CD4-positive, alpha-beta memory T cell (primary cell): ENCODE measurements at places on chromosomes 1 and 21.

- H3K4me1 ChIP-seq: no peaks in the 10 kb centered on the region
- no peak overlapping the region for H3K27ac ChIP-seq
- H3K36me3 ChIP-seq: no peaks in the 10 kb centered on the region
- no peaks in the 10 kb centered on the region for H3K27me3 ChIP-seq
These were observed 2.0 kb downstream of the LRRC7 start for GRCh38 chr1:69569576-69570328.

- H3K4me1 ChIP-seq: peaks cover 19% of the 10 kb centered on the region
- no peak overlapping the region for H3K27ac ChIP-seq
- no peak overlapping the region for H3K4me3 ChIP-seq
- H3K27me3 ChIP-seq: peaks cover 7% of the 10 kb centered on the region
- DNase-seq: no peak
These were observed 16.6 kb downstream of the SAMD11 start for GRCh38 chr1:940107-941014.

GRCh38 chr1:212606395-212607205 lies 2.0 kb upstream of the ATF3 start:
- H3K36me3 ChIP-seq: no peaks in the 10 kb centered on the region
- DNase-seq: peak; percentile 58
- peaks cover 29% of the 10 kb centered on the region for H3K4me1 ChIP-seq
- H3K4me3 ChIP-seq: peak overlapping the region; percentile 10
- peaks cover 38% of the 10 kb centered on the region for H3K27me3 ChIP-seq

DNA sequence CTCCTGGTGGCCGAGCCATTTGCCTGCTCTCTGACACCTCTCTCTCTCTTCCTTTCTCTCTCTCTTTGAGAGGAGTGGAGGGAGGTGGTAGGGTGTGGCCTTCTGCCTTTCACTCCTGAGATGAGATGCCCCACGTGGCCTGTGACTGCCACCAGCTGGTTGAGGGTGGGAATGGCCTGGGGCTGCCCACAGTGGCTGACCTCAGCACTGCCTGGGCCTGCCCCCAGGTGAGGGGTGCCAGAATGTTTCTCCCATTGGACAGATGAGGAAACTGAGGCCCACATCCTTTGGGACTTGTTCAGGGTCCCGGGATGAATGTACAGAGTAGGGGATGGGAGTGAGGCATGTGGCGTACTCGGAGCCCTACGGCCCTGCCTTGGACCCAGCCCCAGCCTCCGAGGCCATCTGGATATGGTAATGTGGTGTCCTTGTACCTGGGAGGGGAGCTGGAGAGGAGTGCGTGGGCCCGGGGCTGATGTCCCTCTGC lies 12.7 kb upstream of the C1orf167 start:
- H3K27ac ChIP-seq: no peak overlapping the region
- no peaks in the 10 kb centered on the region for H3K27me3 ChIP-seq
- peaks cover 9% of the 10 kb centered on the region for H3K4me1 ChIP-seq
- peaks cover 11% of the 10 kb centered on the region for H3K36me3 ChIP-seq
- DNase-seq: peak; percentile 51
- H3K4me3 ChIP-seq: no peak overlapping the region

GRCh38 chr1:33456502-33456886 lies 16.0 kb upstream of the ZSCAN20 start:
- no peaks in the 10 kb centered on the region for H3K4me1 ChIP-seq
- no peak overlapping the region for H3K4me3 ChIP-seq
- H3K27ac ChIP-seq: no peak overlapping the region
- H3K27me3 ChIP-seq: no peaks in the 10 kb centered on the region
- no peak for DNase-seq
- H3K36me3 ChIP-seq: no peaks in the 10 kb centered on the region

DNA sequence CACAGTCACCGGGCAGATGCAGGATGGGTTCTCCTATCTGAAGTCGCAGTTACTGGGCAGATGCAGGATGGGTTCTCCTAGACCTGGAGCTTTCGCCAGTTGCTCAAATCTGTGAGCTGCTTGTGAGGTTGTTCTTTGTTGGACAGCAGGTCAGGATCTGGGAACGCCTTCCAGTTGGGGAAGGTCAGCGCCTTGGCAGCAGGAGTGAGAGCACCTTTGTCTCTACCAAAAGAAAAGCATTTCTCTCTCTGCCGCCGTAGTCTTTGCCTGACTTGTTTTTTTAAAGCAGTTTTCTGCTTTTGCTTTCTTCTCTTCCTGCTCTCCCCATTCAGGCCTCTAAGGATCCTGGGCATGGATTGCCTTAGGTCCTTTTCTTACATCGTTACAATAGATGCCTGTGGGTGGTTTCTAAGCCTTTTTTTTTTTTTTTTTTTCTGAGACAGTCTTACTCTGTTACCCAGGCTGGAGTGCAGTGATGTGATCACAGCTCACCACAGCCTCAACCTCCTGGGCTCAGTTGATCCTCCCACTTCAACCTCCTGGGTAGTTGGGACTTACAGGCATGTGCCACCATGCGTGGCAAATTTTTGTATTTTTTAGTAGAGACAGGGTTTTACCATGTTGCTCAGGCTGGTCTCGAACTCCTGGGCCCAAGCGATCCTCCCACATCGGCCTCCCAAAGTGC lies 15.7 kb downstream of the PEX14 start:
- H3K27me3 ChIP-seq: no peaks in the 10 kb centered on the region
- peaks cover 7% of the 10 kb centered on the region for H3K4me1 ChIP-seq
- no peak overlapping the region for H3K4me3 ChIP-seq
- no peak for DNase-seq
- no peak overlapping the region for H3K27ac ChIP-seq

GRCh38 chr1:76802094-76802493 lies 65.2 kb upstream of the ST6GALNAC5 start:
- H3K27ac ChIP-seq: no peak overlapping the region
- H3K4me1 ChIP-seq: no peaks in the 10 kb centered on the region
- DNase-seq: no peak
- no peaks in the 10 kb centered on the region for H3K27me3 ChIP-seq
- no peak overlapping the region for H3K4me3 ChIP-seq
- H3K36me3 ChIP-seq: no peaks in the 10 kb centered on the region

DNA sequence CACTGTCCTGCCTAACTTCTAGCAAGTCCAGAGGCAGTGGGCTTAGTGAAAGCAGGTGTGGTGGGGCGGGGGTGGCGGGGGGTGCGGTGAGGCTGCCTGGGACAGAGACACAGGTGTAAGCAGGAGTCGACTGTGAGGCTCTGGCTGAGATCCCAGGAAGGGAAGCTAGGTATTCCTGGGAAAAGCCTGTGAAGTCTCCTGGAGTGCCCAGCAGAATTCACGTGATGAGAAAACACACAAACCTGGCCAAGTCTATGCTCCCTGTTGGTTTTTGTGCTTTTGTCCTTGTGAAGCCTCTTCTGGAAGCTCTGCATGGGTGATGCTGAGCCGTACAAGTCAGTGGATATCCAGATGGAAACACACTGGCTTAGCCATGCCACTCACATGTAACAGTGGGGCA lies 5.3 kb downstream of the GALNT2 start:
- DNase-seq: no peak
- H3K27ac ChIP-seq: no peak overlapping the region
- H3K36me3 ChIP-seq: no peaks in the 10 kb centered on the region
- no peak overlapping the region for H3K4me3 ChIP-seq
- no peaks in the 10 kb centered on the region for H3K27me3 ChIP-seq

DNA sequence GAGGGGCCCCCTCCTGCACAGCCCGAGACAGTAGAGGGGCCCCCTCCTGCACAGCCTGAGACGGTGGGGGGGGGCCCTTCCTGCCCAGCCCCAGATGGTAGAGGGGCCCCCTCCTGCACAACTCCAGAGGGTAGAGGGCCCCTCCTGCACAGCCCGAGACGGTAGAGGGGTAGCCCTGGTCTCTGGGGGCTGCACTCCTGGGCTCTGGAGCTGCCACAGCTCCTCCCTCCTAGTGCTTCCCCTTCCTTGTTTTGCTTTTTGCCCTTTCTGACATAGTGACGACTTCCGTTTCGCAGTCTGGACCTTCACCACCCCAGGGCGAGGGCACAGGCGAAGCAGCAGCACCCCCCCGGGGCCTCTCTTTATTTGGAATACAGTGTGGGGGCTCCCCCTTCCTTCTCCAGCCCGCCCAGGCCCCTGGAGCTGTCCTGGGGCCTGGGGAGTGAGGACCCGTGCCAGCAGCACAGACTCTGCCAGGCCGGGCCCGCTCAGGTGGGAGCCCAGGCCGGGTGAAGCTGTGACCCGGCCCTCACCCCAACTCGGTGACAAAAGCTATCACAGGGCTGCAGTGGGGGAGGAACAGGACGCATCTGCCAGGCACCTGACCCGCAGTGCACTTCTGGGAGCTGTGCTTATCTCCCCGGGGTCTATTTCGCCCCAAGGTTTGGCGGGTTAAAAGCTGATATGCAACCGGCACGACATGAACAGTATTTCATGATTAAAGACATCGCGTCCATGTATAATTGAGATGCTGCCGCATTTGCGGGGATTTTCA lies 1.1 kb upstream of the PRXL2B start:
- peaks cover 50% of the 10 kb centered on the region for H3K4me1 ChIP-seq
- peak overlapping the region; percentile 72 for H3K4me3 ChIP-seq
- H3K27me3 ChIP-seq: no peaks in the 10 kb centered on the region
- H3K27ac ChIP-seq: peak overlapping the region; percentile 90
- no peaks in the 10 kb centered on the region for H3K36me3 ChIP-seq

GRCh38 chr21:36323032-36323431 lies 3.0 kb downstream of the MORC3 start:
- no peaks in the 10 kb centered on the region for H3K27me3 ChIP-seq
- peak overlapping the region; percentile 5 for H3K27ac ChIP-seq
- H3K36me3 ChIP-seq: peaks cover 10% of the 10 kb centered on the region
- peaks cover 50% of the 10 kb centered on the region for H3K4me1 ChIP-seq
- DNase-seq: no peak

DNA sequence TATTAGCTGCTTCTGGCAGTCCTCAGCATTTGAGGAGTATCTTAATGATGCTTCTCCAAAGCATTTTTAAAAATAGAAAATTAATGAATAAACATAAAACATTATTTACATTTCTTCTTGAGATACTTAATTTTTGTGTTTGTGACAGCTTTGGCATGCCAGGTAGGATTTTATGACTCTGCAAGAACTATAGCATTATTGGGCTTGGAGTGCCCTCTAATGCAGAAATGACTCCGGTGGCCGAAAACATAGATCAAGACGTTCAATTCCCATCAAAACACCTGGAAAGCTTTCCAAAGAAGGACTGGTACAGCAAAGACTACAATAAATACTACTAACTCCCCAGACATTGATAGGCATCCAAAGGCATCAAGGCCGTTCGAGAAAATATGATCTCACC lies 366.4 kb upstream of the CXADR start:
- no peak overlapping the region for H3K27ac ChIP-seq
- H3K27me3 ChIP-seq: no peaks in the 10 kb centered on the region
- no peak for DNase-seq
- H3K4me3 ChIP-seq: no peak overlapping the region

DNA sequence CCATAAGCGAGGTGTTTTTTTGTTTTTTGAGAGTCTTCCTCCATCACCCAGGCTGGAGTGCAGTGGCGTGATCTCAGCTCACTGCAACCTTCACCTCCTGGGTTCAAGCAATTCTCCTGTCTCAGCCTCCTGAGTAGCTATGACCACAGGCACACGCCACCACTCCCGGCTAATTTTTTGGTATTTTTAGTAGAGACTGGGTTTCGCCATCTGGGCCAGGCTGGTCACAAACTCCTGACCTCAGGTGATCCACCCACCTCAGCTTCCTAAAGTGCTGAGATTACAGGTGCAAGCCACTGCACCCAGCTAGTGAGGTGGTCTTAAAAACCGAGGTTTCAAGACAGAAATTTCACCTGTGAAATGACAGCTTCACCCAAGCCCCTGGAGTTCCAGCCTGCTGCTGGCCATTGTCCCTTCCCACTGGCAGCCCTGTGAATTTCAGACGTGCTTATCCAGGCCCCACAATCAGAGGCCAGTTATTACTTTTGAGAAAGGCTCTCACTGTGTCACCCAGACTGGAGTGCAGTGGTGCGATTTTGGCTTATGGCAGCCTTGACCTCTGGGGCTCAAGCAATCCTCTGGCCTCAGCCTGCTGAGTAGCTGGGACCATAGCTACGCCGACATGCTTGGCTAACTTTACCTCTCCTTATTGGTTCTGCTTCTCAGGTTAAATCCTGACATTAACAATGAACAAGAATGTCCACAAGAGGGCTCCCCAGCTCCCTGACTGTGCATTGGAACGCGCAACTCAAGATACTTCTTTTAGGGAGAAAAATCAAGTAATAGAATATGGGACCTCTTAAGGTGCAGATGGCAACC lies 19.4 kb downstream of the ENO1 start:
- no peaks in the 10 kb centered on the region for H3K27me3 ChIP-seq
- no peak overlapping the region for H3K4me3 ChIP-seq
- H3K36me3 ChIP-seq: peaks cover 63% of the 10 kb centered on the region

DNA sequence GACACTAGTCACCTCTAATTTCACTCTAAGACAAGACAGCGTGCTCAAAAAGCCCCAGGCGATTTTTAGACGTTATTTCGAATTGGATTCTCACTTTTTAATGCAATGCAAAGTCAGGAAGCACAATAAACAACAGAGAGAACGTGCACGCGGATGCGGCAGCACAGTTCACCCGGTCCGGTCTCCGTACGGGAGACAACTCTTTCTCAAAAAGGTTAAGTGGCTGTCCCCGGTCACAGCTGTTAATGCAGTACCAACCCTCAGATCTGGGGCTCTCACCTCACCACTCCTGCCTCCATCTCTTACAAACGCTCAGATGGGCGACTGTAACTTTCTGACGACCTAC lies 1.2 kb downstream of the HP1BP3 start:
- peak overlapping the region; percentile 64 for H3K4me3 ChIP-seq
- DNase-seq: no peak
- no peaks in the 10 kb centered on the region for H3K27me3 ChIP-seq
- peak overlapping the region; percentile 86 for H3K27ac ChIP-seq

GRCh38 chr1:59639266-59639665 lies 175.5 kb upstream of the HOOK1 start:
- no peaks in the 10 kb centered on the region for H3K4me1 ChIP-seq
- H3K27me3 ChIP-seq: no peaks in the 10 kb centered on the region
- H3K36me3 ChIP-seq: no peaks in the 10 kb centered on the region
- no peak overlapping the region for H3K4me3 ChIP-seq
- no peak overlapping the region for H3K27ac ChIP-seq
- no peak for DNase-seq

DNA sequence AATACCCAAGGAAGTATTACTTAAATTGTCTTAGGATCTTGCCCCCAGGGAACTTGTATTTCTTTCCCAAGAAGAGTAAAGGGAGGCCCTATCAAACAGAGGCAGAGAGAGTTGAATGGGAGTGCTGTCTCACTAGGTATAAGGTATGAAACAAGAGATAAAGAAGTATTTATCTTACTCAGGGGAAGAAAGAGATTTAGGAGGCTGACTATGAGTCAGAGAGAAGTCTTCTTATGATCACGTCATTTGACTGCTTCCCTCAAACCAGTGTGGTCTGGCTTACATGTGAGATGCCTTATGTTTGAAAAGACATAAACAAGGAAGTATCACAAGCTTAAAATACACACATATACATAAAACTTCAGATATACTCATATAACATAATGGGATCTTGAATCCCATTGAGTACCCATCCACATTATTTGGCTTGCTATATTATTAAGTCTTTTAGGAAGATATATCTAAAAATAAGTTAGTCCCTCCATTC lies 29.6 kb downstream of the DUSP10 start:
- H3K27ac ChIP-seq: peak overlapping the region; percentile 70
- H3K4me3 ChIP-seq: no peak overlapping the region
- no peaks in the 10 kb centered on the region for H3K27me3 ChIP-seq
